ENCODE measurements at places on chromosomes 7 and 10.

GRCh38 chr10:126153711-126154628, 234.3 kb downstream of the ADAM12 start:
- DNase-seq: no peak

GRCh38 chr10:3828404-3829155, 43.6 kb upstream of the KLF6 start:
- peak; percentile 19 for DNase-seq

DNA sequence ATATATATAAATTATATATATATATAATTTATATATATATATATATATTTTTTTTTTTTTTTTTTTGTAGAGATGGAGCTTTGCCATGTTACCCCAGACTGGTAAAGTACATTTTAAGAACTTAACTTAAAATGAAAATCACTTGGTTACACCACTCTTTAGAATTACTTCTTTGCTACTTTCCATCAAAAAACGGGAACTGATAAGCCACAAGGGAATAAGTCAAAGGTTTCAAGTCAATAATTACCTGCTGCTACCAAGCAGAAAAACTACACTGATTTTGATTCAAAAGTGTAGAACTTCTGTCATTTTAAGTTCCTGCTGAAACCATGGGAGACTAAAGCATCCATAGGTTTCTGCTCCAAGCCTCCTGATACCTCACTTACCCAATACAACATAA, 12.2 kb downstream of the PPA1 start:
- no peak for DNase-seq

- DNase-seq: no peak
Observed at GRCh38 chr7:100411101-100411500, 17.4 kb downstream of the ZCWPW1 start.
